ENCODE measurements at places on chromosomes 2 and 18.

DNA sequence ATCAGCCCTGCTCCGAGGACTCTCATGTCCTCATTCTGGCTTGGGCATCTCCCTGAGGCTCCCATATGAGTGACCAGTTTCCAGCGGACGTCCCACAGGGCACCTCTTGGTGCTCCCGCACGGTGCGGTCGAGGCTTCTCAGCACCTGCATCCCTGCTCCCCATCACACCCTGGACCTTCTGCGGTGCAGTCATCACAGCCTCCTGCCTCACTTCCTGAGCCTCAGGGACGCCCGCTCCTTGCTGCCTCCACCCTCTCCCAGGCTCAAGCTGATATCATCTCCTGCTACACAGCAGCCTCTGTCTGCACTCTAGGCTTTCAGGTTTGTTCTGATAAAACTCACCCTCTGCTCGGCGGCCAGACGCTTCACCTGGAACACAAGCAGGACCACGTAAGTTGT, 185.0 kb downstream of the TMEM18 start:
- no peak for DNase-seq

DNA sequence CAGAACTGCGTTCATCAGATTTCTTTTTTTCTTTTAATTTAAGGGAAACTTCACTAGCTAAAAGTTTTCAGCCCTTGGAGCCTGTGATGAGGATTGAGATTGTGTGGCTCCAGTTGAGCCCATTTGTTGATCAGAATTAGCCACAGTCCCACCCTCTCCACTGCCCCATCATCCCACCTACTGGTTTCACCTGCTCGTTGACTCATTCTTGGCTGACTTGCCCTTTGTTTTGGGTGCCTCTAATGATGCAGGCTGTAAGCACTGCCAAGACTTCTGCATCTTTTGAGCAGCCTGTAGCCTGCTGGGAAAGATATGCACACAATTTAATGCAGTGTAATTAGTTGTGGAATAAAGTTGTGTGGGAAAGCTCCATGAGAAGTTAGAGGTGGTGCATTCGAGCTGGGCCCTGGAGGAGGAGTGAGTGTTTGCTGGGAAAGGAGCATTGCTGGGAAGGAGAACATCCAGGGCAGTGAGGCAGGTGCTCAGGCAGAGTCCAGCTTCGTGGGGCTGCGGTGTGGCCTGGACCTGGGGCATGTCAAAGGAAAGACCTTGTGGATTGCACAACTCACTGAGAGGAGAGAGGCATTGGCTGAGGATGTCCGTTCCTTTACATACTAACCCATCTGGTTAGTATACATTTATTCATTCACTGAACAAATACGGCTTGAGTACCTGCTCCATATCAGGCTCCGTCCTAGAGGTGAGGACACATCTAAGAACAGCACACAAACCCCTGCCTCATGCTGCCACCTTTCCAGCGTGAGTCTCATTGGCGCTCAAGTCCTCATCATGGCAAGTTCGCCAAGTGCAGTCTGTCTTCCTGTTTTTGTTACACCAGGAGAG, 18.2 kb downstream of the ASPRV1 start:
- DNase-seq: no peak

DNA sequence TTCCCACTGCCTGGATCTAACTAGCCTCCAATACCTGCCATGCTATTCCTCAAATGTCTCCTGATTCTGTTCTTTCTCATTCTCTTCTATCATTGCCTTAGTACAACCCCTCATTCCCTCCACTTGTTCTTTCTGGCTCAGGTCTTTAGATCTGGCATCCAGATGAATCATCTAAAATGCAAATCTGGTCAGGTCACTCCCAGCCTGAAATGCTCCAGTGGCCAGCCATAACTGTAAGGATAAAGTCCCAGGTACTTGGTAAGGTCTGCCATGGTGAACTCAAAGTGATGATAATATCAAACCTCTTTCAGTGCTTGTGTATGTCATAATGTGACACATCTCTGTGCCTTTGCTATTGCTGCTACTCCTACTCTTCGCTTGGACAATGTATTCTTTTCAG, 2.9 kb upstream of the SNRNP27 start:
- no peak for DNase-seq

GRCh38 chr2:28620291-28620793, 124.5 kb downstream of the PLB1 start:
- DNase-seq: no peak

DNA sequence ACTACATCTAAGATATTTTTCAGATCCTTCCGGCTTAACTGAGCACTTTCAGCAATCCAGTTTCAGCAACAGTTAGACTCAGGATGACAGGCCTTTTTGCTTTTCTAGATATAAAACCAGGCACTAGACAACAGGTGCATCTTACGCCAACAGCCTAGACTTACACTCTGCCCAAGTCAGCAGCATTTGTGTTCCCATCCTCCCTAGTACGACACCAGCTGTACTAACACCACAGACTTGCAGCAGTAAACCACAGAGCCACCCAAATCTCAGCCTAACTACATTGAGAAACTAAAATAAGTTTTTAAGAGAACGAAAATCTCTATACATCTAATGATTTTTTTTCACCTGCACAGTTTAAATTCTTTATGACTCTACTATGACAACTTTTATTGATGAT, 89.9 kb upstream of the DNMT3A start:
- no peak for DNase-seq

GRCh38 chr18:55264108-55264507, 304.8 kb upstream of the CCDC68 start:
- DNase-seq: peak; percentile 32

- DNase-seq: no peak
Observed at GRCh38 chr2:176826356-176826755, 386.2 kb upstream of the HNRNPA3 start.

GRCh38 chr2:133553251-133553650, 15.0 kb downstream of the NCKAP5 start:
- no peak for DNase-seq

- DNase-seq: no peak
Observed at GRCh38 chr2:176934131-176934530, 278.5 kb upstream of the HNRNPA3 start.

All from NCI-H69 (cell line).